ENCODE measurements at places on chromosomes 6 and 20. TPM values are rescaled to one million over a fixed set of nuclear protein-coding genes. Genes with fewer than 3 reads are reported as not detected.

The SYNGAP1 gene
- 11.5 TPM for total RNA-seq

The MAS1 gene
- total RNA-seq, result 0.10 TPM

The BPIFA1 gene
- not detected for total RNA-seq

DNA sequence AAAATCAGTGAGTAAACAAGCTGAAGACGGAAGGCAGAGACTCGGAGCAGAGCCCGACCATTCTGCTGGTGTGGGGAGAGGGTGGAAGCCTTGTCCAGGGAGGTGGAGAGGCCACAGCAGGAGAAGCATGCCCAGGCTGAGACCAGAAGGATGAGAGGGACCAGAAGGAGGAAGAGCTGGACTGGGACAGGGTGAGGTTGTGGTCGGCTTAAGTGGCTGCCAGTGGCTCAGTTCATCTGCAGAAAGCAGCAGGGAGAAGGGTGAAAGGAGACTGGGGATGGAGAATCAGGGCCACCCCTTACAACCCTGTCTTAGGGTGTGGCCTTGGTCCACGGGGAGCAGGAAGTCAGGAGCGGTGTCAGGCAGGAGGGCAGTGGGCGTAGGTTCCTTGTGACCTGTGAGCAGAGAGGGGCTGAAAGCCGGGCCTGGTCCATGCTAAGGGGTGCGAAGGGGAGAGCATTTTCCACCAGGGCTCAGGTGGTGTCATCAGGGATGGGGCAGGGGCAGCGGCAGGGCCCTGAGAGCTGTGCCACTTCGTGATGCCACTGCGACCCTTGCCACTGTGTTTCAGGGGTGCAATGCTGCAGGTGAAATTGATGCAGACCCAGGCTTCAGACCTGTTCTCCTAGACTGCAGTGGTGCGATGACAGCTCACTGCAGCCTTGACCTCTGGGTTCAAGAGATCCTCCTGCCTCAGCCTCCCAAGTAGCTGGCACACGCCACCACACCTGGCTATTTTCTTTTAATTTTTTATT lies 81.1 kb downstream of the TTLL2 start:
- no peak for DNase-seq

- no peak for DNase-seq
Measured at GRCh38 chr6:5302995-5303622, 41.8 kb downstream of the FARS2 start.

DNA sequence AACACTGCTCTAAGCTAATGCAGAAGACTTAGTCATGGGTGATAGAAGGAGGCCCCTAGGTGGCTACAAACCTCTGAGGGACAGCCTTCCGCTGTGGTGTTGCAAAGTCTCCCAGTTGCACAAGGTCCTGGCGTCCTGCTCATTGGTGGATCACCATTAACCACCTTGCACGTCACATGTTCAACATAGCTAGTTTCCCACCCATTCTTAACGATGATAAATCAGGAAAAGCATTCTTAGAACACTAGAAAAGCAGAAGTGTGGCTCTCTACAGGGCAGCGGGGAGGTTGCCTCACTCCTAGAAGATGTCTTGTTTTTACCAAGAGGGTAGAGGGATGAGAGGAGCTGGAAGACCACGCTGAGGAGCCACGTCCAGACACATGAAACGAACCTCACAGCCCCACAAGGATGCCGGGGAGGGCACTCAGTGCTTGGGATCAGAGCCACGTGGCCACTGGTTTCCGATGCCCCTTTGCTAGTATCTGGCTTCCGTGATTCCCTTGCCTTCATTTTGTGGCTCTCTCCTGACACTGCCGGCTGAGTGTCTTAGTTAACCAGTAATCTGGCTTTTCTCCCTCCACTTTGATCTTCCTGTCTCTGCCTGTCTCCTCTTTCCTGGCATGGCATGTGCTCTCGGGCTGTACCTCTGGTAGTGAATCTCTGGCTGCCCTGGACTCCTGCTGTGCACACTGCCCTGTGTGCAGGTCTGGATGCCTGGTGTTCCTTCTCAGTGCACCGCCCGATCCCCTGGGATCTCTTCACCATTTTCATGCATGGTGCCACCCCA lies 91.4 kb upstream of the NEDD9 start:
- DNase-seq, result no peak

DNA sequence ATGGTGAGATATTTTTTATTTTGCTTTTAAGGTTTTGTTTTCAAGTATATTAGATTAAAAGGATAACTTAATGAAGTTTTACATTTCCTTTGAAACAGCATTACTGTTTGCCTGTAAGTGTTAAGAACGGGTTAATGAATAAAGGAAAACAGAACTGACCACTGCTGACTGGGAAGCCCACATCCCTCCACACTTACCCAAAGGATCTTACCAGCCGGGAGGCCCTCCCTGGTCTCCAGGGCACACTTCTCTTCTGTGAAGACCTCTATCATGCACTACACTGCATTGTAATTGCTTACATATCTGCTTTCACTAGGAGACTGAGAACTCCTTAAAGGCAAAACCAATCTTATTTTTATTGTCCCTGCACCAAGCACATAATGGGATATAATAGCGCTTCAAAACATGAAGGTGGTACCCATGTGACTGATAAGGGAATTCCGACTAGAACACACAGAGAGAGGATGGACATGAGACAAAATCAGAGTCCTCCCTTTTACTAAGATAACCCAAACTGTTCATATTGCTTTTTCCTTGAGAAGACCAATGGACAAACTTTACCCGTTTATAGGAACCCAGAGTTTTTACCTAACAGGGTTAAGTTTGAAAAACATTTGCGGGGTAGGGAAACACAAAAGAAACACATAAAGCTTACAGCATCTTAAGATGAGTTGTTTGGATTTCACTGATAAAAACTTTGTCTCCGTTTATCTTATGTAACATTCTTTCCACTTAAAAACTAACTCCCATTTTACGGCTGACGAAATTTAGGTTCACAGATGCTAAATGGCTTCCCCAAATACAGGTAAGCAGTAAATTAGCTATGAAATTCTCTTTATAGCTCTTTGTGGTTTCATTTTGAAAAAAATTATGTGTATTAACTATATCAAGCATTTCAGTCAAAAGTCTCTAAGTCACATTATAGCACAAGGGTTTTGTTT lies 8.7 kb downstream of the EZR start:
- DNase-seq, result no peak

DNA sequence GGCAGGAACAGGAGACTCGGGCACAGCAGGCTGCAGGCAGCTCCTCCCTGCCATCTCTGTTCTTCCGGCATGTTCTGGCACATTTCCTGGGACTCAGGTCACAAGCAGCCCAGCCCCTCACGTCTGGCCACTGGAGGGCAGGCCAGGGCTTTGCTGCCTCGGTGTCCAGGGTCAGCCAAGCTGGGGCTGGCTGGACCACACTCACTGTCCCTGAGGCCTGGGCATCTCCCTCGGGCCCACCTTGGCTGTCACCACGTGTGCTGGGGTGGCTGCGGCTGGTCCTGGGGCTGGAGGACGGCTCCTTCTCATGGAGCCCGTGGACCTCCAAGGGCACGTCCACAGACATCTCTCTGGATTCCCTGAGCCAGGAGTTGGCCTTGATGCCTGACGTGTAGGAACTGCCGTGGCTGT lies 18.5 kb downstream of the FRMD1 start:
- peak; percentile 34 for DNase-seq

- no peak for DNase-seq
Measured at GRCh38 chr6:128276311-128276710, 244.1 kb downstream of the PTPRK start.

DNA sequence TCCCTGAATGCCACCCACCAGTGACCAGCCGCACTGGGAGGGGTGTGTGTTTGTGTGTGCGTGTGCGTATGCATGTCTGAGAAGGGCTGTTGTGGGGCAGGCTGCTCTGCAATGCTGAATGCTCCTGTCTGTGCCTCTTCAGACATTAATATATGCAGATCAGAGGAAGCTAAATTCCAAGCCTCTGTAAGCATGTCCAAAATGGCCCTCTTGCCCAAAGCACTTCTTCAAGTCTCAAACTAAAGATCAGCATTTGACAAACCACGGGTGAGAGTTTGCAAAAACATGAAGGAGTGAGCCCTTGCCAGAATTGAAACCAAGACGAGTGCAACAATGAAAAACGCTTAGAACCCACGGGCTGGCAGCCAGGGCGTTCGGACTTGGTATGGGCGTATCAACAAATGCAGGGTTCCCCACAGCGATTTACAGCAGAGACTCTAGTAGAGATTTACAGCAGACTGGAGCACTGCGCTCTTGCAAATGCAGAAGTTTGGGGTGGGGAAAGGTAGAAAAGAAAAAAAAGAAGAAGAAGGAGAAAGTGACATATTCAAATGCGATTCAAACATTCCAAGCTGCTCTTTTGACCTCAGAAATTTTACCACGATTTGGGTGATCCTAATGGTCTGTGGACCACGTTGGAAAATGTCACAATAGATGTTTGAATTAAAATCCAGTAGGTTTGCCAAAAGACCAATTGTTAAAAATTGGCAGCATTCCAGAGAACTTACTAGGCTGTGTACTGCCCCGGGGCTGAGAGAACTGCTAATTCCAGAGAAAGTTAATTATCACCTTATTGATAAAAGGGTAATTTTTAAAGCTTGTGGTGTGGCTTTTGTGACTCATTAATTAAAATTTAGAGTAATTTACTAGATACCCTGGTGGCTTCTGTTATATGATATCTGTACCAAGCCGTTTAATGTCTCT lies 3.5 kb downstream of the SCML4 start:
- DNase-seq, result peak; percentile 36

- no peak for DNase-seq
Measured at GRCh38 chr6:132192631-132193030, 208.6 kb downstream of the MOXD1 start.

DNA sequence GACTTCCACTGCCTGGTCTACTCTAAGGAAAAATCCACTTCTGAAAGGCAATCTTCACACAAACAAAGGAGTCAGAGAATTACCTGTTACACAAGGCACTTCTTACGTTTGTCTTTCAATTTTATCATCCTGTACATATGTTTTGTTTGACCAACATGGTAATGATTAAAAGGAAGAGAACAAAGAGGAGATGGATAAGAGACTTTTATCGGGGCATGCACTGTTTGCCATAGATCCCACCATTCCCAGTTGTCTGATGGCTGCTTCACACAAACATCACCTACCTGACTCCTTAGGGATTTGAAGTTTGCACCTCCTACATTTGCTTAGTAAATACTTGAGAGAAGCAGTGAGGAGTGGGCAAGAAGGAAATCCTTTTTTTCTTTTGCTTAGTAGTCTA lies 87.1 kb downstream of the BFSP1 start:
- DNase-seq, result no peak

DNA sequence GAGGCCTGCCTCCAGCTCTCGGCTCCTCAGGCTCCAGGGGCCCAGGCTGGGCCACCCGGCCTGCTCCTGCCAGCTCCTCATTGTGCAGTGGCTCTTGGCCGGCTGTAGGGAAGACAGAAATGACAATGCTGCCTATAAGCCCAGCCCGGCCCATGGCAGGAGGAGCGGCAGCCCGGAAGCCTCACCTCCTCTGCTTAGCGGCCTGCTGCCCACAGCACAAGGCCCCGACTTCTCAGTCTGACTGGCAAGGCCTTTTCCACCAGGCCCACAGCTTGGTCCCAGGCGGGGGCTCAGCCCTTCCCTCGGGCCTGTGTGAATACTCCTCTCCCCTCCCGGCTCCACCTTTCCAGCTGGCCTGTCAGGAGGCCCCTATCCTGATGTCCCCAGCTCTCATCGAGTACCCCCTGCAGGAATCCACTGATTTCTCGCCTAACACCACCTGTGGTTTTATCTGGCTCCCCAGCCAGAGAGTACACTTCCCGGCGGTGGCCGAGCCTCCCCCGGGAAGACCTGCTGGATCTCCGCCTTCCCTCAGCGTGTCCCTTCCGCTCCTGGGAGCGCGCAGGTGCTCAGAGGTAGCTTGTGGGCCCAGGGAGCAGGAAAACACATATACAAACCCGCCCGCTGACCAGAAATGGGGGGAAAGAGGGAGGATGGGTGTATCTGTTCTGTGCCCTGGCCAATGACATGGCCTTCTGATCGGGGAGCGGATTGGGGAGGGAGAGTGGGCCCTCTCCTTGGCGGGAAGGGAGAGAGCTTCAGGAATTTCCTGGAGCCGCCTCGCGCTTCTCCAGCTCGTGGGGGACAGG lies 963 bp downstream of the DDRGK1 start:
- DNase-seq, result no peak

DNA sequence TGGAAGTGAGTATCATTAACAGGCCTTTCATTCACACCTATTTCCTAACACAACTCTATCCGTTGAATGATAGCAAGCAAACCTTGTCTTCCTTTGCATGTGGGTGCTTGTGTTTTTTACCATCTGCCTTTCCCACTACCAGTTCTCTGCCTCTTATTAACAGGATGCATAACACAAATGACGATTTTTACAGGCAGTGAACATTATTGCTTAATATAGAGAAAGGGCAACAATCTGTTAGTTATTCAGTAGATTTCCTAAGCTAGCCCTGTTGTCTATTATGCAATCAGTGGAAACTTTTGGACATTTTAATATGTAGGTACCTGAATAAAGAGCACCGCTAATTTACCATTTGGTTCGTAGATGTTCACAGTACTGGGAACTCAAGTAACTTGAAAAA lies 348.8 kb upstream of the PLCB4 start:
- no peak for DNase-seq

DNA sequence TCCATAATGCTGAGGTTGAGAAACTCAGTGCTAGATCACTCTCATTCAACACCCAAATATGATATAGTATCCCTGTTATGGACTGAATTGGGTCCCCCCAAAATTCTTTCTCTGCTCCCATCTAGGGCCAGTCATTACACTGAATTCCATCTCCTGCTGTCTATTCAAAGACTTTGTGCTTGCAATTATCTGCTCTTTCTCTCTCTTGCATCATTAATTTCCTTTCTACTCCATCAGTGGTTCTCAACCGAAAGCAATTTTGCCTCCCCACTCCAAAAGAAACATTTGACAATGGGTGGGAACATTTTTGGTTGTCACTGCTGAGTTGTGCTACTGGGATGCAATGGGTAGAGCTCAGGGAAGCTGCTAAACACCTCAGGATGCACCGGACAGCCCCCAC lies 271.5 kb upstream of the CDYL start:
- no peak for DNase-seq

GRCh38 chr6:11718031-11718430 lies 60.6 kb downstream of the ADTRP start:
- DNase-seq, result no peak

DNA sequence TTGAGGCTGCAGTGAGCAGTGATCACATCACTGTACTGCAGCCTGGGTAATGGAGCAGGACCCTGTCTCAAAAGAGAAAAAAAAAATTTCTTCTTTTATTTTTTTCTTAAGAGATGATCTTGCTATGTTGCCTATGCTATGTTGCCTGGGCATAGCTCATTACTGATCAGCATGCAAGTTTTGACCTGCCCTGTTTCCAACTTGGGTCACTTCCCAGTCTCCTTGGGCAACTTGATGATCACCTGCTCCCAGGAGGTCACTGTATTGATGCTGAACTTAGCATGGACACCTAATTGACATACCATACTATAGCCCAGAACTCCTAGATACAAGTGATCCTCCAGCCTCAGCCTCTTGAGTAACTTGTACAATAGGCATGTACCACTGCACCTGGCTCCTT lies 30.7 kb upstream of the NANP start:
- DNase-seq, result no peak

DNA sequence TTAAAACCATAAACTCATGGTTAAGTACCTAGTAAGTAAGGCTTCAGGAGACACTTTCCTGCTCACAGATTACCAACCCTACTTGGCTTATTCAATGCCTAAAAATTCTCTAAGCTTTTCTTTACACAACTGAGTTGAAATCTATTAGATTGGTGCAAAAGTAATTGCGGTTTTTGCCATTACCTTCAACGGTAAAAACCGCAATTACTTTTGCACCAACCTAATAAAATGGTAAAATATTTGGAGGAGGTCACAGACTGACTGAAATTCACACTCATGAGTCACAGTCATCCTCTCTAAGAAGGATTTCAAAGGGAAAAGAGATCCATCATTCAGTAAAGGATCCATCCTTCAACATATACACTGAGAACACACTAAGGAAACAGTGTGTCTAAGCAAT lies 25.9 kb downstream of the PKHD1 start:
- no peak for DNase-seq

- no peak for DNase-seq
Measured at GRCh38 chr6:39416728-39417127, 94.2 kb upstream of the KCNK16 start.

All from spinal cord (tissue), 10 donors.